Foreskin melanocyte (primary cell): ENCODE measurements at places on chromosomes 16 and 17.

DNA sequence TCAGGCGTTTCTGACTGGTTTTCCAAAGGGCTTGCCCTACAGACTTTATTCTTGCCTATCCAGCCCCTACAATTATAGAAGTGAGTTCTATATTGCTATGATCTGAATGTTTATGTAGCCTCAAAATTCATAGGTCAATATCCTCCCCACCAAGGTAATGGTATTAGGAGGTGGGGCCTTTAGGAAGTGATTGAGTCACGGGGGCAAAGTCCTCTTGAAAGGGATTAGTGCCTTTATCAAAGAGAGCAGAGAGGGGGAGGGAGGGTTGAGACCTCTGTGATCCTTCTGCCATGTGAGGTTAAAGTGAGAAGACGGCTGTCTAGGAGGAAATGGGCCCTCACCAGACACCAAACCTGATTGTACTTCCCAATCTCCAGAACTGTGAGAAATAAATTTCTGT lies 931 bp upstream of the CPHXL start:
- DNase-seq, result no peak

DNA sequence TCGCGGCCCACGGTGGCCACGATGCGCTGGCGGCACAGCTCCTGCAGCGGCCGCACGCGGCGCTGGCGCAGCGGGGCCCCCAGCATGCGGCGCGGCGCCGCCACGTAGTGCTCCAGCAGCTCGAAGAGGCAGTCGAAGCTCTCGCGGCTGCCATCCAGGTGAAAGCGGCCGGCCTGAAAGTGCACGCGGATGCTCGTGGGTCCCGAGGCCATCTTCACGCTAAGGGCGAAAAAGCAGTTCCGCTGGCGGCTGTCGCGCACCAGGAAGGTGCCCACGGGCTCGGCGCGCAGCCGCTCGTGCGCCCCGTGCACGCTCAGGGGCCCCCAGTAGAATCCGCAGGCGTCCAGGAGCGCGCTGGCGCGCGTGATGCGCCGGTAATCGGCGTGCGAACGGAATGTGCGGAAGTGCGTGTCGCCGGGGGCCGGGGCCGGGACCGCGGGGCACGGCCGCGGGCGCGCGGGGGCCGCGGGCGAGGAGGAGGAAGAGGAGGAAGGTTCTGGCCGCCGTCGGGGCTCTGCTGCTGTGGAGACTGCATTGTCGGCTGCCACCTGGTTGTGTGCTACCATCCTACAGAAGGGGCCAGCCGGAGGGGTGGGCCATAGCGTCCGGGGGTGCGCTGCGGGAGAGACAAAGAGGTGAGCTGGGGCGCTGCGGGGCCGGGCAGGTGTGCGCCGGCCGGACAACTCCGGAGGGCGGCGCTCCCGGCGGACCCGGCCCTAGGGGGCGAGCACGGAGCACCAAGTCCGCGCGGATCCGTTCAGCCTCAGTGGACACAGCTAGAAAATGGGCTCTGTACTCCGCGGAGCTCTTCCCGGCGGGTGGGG lies 879 bp downstream of the SOCS1 start:
- DNase-seq, result no peak

DNA sequence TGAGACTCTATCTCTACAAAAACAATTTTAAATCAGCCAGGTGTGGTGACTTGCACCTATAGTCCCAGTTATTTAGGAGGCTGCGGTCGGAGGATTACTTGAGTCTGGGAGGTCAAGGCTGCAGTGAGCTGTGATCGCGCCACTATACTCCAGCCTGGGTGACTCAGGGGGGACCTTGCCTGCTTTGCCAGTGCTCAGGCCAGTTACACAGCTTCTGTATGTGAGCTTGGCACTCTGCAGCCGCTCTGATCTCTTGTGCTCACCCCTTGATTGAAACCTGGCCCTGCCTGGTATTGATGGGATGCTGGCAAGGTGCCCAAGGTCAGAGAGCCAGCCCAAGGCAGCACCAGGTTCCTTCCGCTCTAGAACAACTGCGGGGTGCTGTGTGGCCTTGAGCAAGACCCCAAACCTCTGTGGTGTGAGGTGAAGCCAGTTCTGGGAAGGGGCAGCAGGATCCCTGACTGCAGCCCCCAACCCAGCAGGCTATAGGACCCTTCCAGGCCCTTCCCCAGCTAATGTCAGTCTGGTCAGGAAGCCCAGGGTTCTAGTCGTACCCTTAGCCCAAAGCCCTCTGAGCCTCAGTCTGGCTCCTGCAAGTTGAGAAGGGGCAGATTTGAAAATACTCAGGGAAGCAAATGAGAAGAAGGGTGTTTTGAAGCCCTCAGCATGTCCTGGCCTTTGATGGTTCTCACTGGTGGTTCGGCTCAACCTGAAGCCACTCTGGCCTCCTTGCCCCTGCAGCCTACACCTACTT lies 18.9 kb downstream of the MMP15 start:
- DNase-seq, result no peak

- DNase-seq, result no peak
Observed at GRCh38 chr16:89366561-89367537, 123.5 kb downstream of the ANKRD11 start.

DNA sequence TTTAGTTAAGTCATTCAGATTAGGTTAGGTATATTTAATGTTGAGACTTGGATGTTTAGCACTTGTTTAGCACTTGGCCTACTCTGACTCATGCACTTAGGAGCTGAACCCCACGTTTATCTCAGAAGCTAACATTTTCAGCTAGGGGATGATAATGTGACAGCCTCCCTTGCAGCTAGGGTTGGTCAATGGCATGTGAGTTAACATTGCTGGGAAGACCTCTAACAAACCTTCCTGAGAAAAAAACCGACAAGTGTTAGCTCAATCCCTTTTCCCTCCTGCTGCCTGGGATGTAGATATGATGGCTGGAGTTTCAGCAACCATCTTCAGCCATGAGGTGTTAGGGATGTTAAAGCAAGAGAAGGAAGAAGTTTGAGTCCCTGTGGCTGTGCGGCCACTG lies 185.0 kb upstream of the FOXF1 start:
- no peak for DNase-seq

DNA sequence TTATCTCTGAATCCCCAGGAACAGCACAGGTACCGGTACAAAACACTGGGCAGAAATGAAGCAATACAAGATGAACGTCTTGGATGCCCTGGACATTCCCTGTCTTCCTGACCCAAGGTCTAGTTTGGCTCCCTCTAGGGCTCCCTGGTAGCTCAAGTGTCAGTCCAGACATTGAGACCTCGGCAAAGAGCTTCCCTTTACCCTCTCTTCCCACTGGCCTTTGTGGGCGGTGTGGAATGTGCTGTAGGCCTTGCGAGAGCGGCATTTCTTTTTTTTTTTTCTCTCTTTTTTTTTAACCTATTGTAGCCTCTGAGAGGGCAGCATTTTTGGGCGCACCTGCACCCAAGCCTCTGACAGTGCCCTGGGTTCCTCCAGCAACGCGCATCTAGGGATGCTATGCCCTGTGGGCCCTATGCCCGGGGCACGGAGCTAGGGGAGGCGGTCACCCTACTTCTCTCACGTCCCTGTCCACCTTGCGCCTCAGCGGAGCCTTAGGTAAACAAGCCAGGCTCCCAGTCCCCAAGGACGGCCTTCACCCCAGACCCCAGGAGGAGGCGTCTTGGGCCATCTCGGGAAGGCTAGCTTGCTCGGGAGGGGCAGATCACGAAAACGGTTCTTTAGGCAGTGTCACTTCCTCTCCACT lies 1.2 kb upstream of the NFATC3 start:
- peak; percentile 32 for DNase-seq

GRCh38 chr16:11403920-11404319 lies 58.7 kb downstream of the RMI2 start:
- DNase-seq, result no peak

GRCh38 chr16:72428681-72429376 lies 256.9 kb upstream of the PMFBP1 start:
- DNase-seq, result no peak

GRCh38 chr16:50745940-50746339 lies 4.1 kb downstream of the CYLD start:
- no peak for DNase-seq

- DNase-seq, result no peak
Observed at GRCh38 chr17:78992542-78993212, 13.0 kb upstream of the LGALS3BP start.
